ENCODE measurements at places on chromosomes 12 and 14.

DNA sequence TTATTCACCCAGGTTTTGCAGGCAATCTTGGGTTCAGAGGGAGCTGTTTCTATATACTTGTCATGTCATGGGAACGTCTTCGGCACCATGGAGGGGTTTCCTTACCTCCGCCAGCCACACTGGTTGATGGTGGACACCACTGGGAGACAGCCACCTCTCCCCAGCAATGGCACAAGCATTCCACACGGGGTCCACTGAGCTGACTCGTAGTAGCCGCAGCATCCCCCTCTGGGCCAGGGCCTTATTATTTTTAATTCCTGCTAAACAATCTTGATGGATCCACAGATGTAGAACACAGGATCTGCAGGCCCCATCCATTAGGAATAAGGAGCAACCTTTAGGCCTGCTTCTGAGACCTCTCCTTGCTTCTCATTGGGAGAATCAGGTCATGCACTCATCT lies 132.9 kb downstream of the DICER1 start:
- DNase-seq: no peak

DNA sequence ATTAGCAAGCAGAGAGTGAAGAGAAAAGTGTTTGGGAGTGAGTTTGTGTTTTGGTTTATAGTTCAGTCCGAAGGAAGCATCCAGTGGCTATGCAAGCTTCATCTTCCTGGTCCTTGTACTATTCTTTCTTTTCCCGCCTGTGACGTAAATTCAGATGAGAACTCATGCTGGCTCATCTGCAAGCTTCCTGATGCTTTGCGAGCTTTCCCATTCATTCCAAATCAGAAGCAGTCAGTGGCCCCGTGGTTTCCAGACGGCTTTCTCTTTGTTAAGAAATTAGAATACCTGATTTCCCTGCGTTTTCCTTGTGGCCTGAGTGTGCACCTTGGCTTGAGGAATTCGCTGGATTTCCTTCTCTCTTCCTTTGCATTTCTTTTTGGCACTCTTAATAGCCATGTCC lies 89.5 kb downstream of the TESC start:
- DNase-seq: no peak

DNA sequence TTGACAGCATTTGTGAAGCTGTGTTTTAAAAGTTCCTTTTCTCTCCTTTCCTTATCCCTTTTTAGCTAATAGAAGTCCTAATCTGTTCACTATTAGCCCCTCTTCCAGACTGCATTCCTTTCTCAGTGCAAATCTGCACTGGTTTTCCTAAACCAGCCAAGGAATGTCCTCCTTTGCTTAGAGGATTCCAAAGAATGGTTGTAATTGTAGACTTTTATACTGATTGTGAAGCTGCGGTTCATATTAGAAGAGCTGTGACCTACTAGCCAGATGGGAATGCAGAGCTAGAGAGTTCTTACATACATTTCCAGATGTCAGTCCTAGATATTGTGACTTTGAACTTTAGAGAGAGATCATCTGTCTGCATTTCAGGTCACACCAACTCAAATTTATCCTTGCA lies 79.8 kb downstream of the MYRFL start:
- DNase-seq: no peak

- no peak for DNase-seq
Observed at GRCh38 chr14:63852271-63852816, 460 bp upstream of the SYNE2 start.

- DNase-seq: no peak
Observed at GRCh38 chr14:54928216-54928615, 25.6 kb upstream of the GCH1 start.

- DNase-seq: peak; percentile 61
Observed at GRCh38 chr14:23631702-23632460, 4.3 kb upstream of the DHRS2 start.

GRCh38 chr14:32657081-32657480 lies 281.6 kb upstream of the NPAS3 start:
- DNase-seq: peak; percentile 25

- DNase-seq: peak; percentile 48
Observed at GRCh38 chr12:49331380-49332222, 5.4 kb downstream of the C1QL4 start.

DNA sequence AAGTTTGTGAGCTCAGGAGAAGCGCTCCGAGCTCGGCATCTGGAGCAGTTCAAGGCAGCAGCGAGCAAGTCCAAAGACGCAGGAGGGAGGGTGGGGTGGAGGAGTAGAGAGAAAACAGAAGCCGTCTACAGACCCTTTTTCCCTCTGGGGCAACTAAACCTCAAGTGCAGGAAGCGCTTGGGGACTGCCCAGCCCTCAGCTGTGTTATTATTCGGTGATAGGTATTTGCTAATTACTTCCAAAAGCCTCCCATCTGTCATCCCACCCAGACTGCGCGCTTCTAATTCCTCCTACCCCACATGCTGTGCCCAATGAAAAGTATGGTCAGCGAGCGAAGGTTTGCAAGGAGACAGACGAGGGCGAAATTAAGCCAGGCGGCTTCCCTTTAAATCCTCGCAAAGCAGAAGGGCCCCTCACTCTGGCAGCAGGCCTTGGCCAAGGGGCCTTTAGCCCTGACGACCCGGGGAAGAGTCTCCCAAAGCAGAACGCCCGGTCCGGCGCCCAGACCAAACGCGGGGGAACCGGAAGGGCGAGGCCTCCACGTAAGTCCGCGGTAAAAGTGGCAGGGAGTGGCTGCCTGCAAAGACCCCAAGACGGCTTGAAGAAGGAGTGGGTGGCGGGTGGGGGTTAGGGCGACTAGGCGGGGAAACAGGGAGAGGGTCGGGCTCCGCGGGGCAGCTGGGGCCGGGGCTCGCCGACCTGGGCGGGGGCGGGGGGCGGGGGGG lies 507 bp upstream of the CD9 start:
- no peak for DNase-seq

- no peak for DNase-seq
Observed at GRCh38 chr14:60654334-60654821, 5.1 kb upstream of the SIX1 start.

DNA sequence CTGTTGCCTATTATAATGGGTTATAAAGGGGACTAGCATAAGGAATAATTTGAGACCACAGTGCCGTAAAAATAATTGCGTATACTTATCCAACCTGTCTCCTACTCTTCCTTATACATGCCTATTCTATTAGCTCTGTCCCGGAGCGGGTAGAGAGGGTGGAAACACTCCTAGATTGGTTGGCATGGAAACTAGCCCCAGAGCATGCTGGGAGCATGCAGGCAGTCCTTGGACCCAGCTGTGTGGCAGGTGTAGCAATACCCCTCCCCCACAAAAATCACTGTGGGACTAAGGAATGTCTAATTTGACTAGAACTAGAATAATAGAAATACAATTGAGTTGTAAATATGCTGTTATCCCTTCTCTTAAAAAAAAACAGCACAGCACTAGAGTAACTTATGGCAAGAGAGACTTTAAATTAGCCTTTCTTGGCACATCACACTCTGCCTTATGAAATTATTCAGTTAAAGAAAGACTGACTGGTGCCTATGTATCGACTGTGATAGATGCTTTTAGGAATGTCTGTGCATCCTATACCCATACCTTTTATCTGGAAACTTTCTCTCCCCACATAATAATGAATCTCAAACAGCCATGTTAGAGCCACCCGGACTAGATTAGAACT lies 244.0 kb upstream of the DAAM1 start:
- no peak for DNase-seq

DNA sequence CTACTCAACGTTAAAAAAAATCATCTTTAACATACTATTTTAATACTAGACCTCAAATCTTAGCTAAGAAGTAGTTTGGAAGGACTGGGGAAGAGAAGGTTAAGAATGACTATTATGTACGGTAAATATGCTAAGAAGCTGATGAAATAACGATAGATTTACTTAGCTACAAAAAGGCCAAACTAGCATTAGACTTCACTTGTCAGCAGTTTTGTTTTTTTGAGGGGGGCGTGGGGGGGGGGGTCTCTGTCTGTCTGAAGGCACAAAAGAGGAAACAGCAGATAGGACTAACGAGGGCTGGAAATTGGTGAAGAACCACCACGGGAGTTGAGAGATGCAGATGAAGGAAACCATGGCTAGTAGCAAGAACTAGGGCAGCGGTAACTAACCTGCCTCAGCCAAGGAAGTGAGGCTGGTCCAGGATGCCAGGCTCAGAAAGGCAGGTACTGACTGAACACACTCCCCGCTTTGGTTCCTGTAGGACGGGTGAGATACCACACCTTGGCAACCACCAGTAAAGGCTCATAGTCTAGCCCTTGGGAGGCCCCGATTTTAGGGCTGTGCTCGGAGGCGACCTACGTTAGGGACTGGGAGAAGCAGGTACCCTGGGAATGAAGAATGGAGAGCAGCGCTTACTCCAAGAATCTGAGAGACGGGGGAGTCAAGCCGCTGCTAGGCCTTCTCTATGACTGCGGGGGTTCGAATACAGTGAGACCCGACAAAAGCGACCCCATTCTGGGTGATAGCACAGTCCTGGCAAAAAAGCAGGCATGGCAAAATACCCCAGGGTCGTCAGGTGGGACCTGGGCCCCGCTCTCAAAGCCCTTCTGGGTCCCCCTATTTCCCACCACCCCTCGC lies 675 bp downstream of the NEDD8 start:
- DNase-seq: no peak

GRCh38 chr12:62264706-62265105 lies 4.5 kb downstream of the USP15 start:
- DNase-seq: no peak

- DNase-seq: no peak
Observed at GRCh38 chr14:89921346-89921745, 33.2 kb downstream of the EFCAB11 start.

- DNase-seq: no peak
Observed at GRCh38 chr14:32977913-32978312, 39.2 kb downstream of the NPAS3 start.

DNA sequence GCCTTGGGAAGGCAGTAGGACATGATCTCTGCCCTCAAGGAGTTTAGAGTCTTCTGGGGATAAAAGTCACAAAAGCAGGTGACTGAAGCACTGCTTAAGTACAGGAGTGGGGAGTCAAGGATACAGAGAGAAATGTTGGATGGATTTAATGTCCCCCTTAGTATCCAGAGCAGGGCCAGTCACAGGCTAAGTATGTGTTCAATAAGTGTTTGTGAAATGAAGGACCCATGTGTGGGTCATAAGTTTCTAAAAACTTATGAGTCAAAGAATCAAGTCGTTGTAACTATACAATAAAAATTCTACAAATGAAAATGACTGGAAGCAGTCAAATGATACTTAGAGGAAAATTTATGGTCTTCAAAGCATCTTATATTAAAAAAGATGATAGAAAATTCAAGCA lies 25.1 kb downstream of the KRT80 start:
- no peak for DNase-seq

- no peak for DNase-seq
Observed at GRCh38 chr12:89671469-89671868, 37.2 kb downstream of the ATP2B1 start.

- DNase-seq: no peak
Observed at GRCh38 chr14:51869411-51870100, 9.1 kb downstream of the GNG2 start.

- no peak for DNase-seq
Observed at GRCh38 chr12:52676163-52676562, 4.0 kb downstream of the KRT1 start.

DNA sequence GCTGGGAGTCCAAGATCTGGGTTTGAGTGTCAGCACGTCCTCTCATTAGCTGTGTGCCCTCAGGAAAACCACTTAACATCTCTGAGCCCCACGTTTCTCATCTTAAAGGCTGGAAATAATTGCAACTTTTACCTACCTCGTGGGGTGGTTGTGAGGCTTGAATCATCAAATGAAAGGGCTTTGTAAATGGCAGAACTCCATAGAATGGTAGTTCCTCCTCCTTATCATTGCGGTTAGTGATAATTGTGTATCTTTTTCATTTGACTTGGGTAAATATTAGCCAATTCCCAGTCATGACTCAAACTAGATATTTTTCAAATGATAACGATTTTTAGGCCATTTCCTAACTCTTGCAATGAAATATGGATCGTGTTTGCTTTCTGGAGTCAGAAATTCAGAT lies 205.5 kb downstream of the CHST11 start:
- DNase-seq: no peak

DNA sequence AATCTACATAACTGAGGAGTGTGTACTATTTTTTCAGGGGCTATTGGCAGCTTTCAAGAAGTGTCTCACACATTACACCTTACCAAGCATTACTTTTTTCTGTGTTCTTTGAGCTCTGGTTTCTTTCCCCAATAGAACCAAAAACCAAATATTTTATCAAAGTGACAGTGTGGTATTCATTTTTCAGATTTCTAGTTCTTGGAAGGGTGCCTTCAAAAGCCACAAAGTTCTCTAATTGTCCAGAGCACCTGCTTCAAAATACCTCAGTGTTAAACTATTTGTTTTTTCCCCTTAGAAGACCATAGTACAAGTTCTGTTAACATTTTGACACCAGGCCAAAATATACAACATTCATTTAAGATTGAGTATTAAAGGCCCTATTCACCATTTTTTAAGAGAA lies 515.7 kb downstream of the ETNK1 start:
- no peak for DNase-seq

GRCh38 chr12:40144023-40144422 lies 38.1 kb upstream of the SLC2A13 start:
- no peak for DNase-seq

DNA sequence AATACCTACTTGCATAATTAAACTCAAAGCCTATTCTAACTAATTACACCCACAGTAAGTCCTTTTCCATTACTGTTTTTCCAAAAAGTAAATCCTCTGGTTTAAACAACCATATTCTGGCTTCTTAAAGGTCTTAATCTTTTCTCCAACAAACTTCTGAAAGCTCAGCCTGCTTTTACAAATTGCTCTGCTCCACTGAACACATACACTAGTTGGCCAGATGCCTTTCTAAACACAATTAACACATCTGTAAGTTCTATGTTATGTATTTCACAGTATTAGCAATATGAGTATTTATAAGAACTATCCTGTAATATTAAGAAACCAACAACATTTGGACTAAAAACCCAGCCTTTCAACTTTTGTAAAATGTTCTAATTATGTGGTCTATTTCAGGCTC lies 30.1 kb downstream of the PTPRB start:
- DNase-seq: no peak

- no peak for DNase-seq
Observed at GRCh38 chr12:23889069-23889440, 60.4 kb downstream of the SOX5 start.

DNA sequence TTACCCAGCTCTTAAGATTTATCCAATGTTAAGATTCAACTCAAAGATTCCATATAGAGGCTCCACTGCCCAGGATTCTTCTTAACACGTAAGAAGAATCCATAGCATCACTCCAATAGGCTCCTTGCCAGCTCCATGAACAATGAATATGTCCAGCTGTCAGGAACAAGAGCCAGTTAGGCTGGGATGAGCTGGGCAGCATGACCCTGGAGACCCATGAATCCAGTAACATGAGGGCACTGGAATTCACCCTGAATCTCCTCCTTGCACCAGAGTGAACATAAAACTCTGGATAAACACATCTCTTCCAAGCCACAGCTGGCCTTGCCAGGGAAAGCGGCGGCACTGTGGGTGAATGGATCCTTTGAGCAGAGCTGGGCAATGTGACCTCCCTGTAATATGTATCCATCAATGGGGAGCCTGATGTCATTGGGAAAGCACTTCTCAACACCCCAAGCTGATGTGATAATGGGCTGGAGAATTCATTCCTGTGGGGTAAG lies 24.4 kb upstream of the TC2N start:
- peak; percentile 48 for DNase-seq

Measured in hypothalamus (tissue), 51 donors.